ENCODE measurements at places on chromosomes 3 and 15.

DNA sequence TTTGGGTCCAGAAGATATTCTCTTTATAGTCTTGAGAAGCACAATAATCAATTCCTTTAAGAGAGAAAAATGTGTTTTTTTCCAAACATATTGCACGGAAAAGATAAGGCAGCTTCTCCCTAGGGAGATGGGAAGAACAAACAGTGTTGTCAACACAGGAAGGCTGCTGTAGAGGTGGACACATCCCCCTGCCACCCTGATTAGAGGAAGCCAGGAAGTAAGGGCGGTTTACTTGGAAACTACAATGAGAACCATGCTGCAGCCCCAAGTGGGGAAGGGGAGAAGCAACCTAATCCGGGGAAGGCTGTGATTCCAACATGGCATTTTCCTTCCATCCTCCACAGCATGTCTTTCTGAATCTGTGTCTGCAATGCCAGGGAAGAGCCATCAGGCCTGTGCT lies 256.9 kb upstream of the TGFBR2 start:
- DNase-seq, result no peak

DNA sequence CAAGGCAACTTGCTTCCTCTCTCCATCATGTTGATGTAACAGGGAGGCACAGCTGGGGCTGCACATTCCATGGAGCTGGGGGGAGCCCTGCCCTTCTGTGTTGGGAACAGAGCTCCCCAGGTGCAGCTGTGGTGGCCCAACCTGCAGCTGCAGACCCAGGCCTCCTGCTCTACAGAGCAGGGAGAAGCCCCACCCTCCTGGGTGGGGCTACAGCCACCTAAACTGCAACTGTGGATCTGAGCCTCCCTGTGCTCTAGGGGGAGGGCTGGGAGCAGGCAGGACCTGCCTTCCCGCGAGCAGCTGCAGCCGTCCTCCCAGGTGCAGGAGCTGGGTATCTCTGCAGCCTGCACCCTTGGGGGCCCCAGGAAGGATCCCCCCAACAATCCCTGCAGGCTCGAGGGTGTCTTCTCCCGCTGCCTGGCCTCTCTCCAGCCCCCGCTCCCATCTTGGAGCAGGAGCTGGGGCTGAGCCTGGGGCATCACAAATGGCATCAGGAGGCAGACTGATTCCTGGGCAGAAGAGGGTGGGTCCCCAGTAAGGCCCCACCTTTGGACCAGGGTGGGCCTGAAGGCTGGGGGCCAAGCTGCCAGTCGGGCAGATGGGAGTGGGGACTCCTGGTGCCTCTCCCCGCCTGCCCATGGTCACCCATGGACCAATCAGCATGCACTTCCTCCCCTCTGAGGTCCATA lies 7.4 kb downstream of the LRRC58 start:
- DNase-seq, result no peak

- no peak for DNase-seq
Measured at GRCh38 chr15:101017093-101017754, 98.1 kb downstream of the LRRK1 start.

GRCh38 chr15:65829130-65829764 lies 37.2 kb upstream of the DENND4A start:
- no peak for DNase-seq

All from fibroblast of skin of right biceps (primary cell).